ENCODE measurements at places on chromosomes 12 and 14.

DNA sequence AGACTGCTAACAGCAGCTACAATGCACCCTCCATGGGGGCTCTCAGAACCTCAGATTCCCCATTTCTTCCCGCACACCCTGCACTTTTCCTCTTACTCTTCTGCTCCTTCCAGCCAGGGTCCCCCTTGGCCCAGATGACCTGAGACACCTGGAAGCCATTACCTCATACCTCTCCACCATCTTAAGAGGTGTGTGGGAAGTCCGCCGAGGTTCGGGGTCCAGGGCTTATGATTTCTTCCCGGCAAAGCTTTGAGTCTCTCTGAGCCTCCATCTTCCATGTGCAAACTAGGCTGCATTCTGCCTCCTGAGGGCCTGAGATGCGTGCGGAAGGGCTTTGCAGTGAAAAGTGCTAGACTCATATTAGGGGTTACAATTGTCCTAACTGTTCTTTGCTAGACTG is 5.3 kb downstream of the GSC start:
- no peak for DNase-seq

GRCh38 chr12:107654873-107655272 is 30.7 kb upstream of the PWP1 start:
- DNase-seq = no peak

GRCh38 chr12:51171884-51172514 is 936 bp downstream of the TFCP2 start:
- DNase-seq = no peak

DNA sequence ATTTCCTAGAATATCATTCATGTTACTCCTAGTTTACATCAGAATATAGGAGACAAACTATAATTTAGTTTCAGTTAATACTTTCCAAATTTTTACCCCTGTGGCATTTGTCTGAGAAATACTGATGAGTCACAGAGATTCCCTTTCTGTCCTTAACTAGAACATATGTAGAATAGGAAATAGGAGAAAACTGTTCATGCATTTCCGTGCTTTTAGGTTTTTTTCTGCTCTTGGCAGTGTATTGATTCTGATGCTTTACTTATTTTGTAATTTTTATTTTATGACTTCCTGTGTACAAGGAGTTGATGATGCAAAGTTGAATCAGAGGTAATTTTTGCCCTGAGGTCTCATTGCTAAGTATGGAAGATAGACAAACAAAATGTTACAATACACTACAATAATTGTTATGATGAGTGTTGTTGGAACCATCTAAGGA is 23.0 kb downstream of the MNAT1 start:
- no peak for DNase-seq

DNA sequence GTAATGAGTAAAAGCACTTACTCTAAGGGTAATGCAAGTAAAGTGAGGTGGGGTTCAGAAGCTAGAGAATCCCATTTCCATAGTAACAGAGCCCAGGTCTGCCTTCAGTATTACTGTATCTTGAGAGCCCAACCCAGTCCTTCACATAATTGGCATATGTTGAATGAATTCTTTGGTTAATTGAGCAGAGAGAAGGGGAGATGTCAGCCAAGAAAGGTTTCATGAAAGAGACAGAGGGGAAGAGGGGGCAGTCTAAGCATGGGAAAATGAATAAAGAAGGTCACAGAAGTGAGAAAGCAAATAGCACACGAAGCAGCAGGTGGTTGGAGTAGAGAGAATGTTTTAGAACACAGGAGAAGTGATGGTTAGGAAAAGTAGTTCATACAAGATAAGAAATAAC is 371.1 kb downstream of the SEC23A start:
- no peak for DNase-seq

DNA sequence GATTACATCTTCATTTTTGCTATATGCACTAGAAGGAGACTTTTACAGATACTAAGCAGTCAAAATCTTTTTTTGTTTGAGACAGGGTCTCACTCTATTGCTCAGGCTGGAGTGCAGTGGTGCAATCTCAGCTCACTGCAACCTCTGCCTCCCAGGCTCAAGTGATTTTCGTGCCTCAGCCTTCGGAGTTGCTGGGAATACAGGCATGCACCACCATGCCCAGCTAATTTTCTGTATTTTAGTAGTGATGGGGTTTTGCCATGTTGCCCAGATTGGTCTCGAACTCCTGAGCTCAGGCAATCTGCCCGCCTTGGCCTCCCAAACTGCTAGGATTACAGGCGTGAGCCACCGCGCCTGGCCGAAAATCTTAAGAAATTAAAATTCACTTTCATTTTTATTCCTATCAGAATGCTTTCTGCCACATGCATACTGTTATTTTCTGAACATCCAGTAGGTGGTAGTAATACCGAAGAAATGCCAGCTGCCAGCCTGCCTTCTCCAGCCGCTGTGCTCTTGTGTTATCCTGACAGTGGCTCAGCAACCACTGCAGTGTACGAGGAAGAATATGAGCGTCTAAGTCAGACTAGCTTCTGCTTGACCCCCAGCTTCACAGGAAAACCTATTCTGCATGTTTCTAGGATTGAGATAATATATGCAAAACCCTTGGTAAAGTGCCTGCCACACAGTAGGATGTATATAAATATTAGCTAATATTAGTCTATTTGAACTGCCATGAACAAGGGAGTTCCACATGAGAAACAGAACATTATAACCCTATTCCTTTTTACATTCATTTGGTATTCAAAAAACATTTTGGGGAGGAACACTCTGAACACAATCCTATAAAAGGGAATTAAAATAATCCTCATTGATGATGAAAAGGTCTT is 54.2 kb downstream of the RPAP3 start:
- DNase-seq = no peak

DNA sequence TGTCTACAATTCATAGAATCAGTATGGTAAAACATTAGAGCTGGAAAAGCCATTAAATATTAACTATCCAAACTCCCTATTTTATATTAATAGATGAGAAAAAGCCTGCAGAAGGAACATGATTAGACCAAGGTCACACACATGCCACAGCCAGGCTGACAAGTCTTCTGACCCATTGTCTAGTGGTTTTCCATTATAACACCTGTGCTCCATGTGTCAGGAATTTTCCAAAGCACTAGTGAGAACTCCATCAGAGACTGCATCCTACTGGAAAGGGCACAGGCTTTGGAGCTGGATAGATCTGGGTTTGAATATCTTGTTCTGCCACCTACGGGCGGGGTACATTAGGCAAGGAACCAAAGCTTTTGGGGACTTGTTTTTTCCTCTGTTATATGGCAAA is 325.5 kb downstream of the RAD51B start:
- no peak for DNase-seq

- no peak for DNase-seq
Observed at GRCh38 chr12:2268471-2269286, 215.9 kb downstream of the CACNA1C start.

GRCh38 chr14:93317875-93318807 is 14.7 kb downstream of the BTBD7 start:
- no peak for DNase-seq

DNA sequence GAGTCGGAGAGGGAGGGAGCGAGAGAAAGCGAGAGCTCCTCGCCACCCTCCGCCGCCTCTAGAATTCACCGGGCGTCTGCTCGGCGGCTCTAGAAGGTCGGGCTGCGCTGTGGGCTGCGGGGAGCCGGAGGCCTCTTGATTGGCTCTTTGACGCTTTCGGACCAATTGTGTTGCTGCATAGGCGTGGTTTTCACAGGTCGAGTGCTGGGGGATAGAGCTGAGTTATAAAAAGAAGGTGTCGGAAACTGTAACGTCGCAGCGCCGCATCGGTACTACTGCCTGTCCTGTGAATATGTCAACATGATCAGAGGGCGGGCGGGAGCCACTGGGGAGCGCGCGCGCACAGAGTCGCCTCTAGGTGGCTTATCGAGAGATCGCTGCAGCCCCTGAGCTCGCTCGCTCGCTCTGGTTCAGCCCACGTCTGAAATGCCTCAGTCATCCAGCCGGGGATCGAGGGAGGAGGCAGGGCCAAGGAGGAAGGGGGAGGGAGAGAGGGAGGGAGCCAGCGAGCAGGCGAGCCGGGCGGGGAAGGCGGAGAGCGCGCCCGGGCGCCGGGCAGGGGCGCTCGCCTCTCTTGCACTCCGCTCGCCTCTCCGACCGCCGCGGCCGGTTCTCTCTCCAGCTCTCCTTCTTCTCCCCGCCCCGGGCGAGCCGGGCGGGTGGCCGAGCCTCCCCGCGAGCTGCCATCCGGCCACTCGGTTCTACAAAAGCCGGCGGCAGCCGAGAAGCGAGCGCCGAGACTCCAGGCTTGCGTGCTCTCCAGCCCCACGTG is at the start of gene TBX3:
TBX3 (minus strand) TSS at position 78 of the 772 bp plus-strand sequence. CDS start 975 bp downstream, outside the sequence.
- DNase-seq = peak; percentile 3

GRCh38 chr12:28390206-28390605 is 199.9 kb downstream of the CCDC91 start:
- no peak for DNase-seq

GRCh38 chr12:89225808-89226411 is 126.4 kb downstream of the DUSP6 start:
- DNase-seq = no peak

DNA sequence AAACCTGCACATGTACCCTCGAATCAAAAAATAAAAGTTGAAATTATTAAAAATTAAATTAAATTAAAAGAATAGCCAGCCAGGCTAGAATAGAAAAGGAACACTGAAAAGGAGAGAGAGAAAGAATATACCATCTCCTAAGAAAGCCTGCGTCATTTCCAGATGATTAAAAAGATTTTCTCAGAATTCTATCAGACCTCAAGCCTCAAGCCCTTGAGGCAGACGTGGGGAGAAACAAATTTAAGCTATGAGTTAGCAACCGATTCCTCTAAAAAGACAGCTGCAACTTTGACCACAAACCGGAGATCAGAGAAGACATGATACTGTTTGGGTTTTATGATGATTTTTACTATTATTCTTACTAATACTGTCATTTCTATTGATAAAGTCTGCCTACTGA is 138.3 kb downstream of the KSR2 start:
- no peak for DNase-seq

- DNase-seq = no peak
Observed at GRCh38 chr12:65905405-65905804, 81.1 kb downstream of the HMGA2 start.

DNA sequence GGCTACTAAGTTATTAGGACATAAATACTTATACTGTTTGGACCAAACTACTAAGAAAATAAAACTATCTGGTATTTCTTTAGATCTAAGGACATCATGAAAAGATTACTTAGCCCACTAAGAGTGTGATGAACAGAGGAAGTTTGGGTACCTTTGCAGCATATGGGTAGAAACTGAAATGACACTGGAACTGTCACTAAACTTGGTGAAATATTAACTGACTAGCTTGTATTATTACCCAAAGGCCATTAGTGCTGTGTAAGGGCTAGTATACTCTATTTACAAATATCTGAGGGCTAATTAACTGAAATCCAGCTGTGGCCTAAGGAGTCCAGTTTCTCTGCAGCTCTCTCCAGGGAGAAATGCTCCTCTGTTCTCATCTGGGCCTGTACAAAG is 45.5 kb downstream of the PAWR start:
- DNase-seq = no peak

GRCh38 chr12:130816097-130816496 is 23.0 kb downstream of the STX2 start:
- DNase-seq = no peak

DNA sequence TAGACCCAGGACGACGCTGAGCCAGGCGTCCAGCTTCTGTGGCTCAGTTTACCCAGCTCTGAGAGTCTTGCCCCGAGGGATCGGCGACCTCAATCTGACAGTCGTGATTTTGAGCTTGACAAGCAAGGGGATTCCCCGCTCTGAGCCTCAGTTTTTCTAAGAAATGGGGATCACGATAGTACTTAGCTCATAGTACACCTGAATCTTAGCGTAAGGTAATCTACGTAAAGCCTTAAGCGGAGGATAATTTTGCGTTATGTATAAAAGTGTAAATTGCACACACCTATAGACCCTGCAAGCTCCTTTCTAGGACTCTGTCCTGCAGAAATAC is 285 bp downstream of the MVK start:
- no peak for DNase-seq

DNA sequence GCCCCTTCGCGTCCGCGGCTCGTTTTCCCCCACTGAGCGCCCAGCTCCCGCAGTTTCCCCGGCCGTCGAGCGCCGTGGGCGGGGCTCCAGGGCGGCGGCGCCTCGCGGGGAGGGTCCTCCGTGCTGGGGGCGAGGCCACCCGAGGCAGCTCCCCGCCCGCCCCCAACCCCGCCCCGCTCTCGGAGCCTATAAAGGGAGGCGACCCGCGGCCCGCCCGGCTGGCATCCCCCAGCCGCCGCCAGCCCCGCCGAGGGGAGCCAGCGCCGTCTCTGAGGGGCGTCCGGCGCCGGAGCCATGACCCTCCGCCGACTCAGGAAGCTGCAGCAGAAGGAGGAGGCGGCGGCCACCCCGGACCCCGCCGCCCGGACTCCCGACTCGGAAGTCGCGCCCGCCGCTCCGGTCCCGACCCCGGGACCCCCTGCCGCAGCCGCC is at the start of gene TAMALIN:
TAMALIN (plus strand) TSS at position 221 of the 432 bp plus-strand sequence; CDS start at position 295, 74 bp downstream.
- DNase-seq = peak; percentile 44

DNA sequence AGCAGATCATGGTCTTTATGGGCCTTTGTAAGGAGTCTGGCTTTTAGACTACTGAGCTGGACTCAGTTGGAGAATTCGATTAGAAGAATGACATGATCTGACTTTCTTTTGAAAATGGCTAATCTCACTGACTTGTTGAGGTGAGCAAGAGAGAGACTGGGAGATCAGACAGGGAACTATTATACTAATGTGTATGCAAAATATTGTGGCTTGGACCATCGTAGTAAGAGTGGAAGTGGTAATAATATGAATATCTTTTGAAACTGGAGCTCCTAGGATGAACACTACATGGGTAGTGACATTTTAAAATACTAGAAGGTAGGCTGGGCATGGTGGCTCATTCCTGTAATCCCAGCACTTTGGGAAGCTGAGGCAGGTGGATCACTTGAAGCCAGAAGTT is 56.2 kb upstream of the CCT2 start:
- no peak for DNase-seq

DNA sequence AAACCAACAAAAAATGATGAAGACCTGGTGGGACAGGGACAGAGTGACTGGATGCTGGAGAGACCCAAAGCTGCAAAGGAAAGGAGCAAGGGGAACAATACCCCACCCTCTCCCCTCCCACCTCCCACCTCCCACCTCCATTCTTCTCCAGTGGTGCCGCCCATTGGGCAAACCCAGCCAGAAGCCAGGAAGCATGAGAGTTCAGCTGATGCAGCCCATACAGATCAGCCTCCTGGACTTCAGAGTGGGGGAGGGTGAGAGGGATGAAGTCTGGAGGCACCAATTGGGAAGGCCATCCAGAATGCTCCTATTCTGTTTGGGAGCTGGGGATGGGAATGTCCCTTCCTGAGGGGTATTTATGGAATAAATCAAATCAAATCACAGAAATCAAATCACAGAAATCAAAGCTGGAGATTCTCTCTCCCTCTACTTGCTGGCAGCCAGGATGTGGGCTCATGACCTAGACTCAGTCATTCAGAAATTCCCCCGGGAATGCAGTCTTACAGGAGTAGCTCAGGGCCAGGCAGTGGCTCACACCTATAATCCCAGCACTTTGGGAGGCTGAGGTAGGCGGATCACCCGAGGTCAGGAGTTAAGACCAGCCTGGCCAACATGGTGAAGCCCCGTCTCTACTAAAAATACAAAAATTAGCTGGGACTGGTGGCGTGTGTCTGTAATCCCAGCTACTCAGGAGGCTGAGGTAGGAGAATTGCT is 31.1 kb downstream of the IRF2BPL start:
- DNase-seq = no peak

- peak; percentile 13 for DNase-seq
Observed at GRCh38 chr12:6852651-6853354, 853 bp downstream of the USP5 start.

- no peak for DNase-seq
Observed at GRCh38 chr12:99558109-99558508, 89.4 kb upstream of the GARIN6 start.
